Activated naive CD4-positive, alpha-beta T cell treated with anti-CD3 and anti-CD28 coated beads, Interleukin-2, amount 10 ng/mL, durations not matched to agents 5 hours and 36 hours (primary cell): ENCODE measurements at places on chromosomes 13 and 19. TPM values are rescaled to one million over a fixed set of nuclear protein-coding genes. Genes with fewer than 3 reads are reported as not detected.

Gene KIR3DL2
- 0.67 TPM for total RNA-seq

Gene ZNF296
- 3.8 TPM for total RNA-seq

Gene UPK1A
- 1.6 TPM for total RNA-seq

Gene KCNC3
- total RNA-seq: 4.9 TPM

Gene CYP2F1
- not detected for total RNA-seq

Gene PTGER1
- 0.53 TPM for total RNA-seq

Gene ZNF492
- total RNA-seq: 1.9 TPM

Gene TEX29
- total RNA-seq: not detected

Gene ZNF260
- 10.0 TPM for total RNA-seq

Gene ZNF560
- not detected for total RNA-seq

Gene RFPL4A
- not detected for total RNA-seq

Gene PLPPR3
- total RNA-seq: not detected

Gene FGF22
- total RNA-seq: not detected

Gene ZNF566
- 11.2 TPM for total RNA-seq

Gene PNMA8C
- total RNA-seq: not detected

Gene NLRP5
- not detected for total RNA-seq

Gene PRR20D
- total RNA-seq: not detected

Gene CGB2
- not detected for total RNA-seq

Gene TEKTIP1
- 6.1 TPM for total RNA-seq

Gene ACP7
- not detected for total RNA-seq

Gene MOB3A
- 238 TPM for total RNA-seq

Gene ZNF724
- total RNA-seq: 11.4 TPM

Gene ETV2
- 1.2 TPM for total RNA-seq

Gene SLC15A1
- total RNA-seq: not detected

Gene SOX21
- total RNA-seq: not detected

Gene RETN
- total RNA-seq: not detected

Gene ZNF829
- 5.9 TPM for total RNA-seq

Gene MAMSTR
- 1.1 TPM for total RNA-seq

Gene ANGPTL8
- not detected for total RNA-seq

Gene WDR88
- not detected for total RNA-seq

Gene AP1M2
- not detected for total RNA-seq
